ENCODE measurements at places on chromosomes 6 and 20.
A peak's percentile ranks its signal among the peaks of the same experiment; 100 is the strongest.

- no peak for DNase-seq
These were observed 24.0 kb downstream of the HBS1L start for GRCh38 chr6:135030532-135031178.

DNA sequence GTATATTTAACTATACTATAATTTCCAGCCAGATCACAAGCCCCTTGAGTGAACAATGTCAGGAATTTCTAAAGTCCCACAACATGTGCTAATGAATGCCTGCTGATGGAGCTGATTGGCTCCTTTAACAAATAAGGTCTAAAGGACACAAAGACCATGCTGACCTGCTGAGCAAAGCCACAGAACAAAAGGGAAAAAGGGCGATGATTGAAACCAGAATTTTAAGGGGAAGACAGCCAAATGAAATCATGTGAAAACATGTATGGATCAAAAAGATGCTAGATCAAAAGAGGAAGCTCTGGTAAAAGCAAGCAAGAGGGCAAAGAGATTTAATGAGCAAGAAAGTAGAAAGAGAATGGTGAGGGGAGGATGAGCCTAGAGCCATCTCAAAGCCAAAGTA, 105.6 kb downstream of the DCDC2 start:
- no peak for DNase-seq

DNA sequence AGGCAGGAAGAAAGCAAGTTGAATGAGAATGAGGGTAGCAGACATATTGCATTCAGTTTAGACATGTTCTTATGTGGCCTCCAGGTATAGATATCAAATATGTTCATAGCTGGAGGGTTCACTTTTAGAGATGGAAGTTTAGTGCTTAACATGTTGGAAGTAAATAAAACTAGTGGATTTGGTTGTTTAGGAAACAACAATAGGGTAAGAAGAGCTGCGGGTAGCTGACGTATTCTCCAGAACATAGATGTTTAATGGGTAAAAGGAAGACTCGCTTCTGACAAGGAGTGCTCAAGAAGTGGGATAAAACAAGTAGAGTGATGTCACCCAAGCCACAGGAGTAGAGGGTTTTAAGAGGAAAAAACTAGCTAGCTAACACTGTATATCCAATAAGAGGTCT, 128.4 kb upstream of the COL21A1 start:
- DNase-seq = no peak

GRCh38 chr6:26126394-26127235, 39.4 kb downstream of the HFE start:
- DNase-seq = no peak

DNA sequence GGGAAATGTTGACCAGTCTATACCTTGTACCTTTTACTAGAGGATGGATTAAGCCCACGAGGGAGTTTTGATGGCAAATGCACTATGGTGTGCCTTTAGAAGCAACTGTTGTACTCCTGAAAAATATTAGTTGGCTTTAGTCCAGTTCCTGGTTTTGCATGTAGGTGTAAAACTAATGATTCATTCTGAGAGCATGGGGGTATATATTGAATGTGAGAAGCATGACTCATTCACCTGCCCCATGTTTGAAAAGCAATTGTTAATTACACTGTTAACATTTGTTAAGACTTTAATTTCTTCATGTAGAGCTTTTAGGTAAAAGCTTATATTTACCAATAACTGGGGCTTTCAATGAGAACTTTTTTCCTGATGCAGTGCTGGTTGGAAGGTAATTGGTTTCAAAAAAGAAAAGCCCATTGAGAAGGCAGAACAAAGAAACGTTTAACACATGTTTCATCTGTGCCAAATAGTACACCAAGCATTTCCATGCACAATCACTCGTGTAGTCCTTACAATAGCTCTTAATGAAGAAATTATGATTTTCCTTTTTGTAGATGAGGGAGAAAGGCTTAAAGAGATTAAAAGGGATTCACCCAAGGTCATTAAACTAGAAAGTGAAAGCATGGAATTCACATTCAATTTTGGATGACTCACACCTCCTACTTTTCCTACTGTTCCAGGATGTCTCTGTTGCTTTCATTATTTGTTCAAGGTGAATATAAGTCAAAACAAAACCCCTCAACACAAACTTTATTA, 134.1 kb downstream of the CCDC170 start:
- no peak for DNase-seq

GRCh38 chr6:22980446-22980845, 411.1 kb downstream of the HDGFL1 start:
- no peak for DNase-seq

GRCh38 chr6:12119085-12119588, 107.0 kb downstream of the HIVEP1 start:
- no peak for DNase-seq

- DNase-seq = no peak
These were observed 2.9 kb upstream of the HIVEP1 start for GRCh38 chr6:12009180-12009685.

DNA sequence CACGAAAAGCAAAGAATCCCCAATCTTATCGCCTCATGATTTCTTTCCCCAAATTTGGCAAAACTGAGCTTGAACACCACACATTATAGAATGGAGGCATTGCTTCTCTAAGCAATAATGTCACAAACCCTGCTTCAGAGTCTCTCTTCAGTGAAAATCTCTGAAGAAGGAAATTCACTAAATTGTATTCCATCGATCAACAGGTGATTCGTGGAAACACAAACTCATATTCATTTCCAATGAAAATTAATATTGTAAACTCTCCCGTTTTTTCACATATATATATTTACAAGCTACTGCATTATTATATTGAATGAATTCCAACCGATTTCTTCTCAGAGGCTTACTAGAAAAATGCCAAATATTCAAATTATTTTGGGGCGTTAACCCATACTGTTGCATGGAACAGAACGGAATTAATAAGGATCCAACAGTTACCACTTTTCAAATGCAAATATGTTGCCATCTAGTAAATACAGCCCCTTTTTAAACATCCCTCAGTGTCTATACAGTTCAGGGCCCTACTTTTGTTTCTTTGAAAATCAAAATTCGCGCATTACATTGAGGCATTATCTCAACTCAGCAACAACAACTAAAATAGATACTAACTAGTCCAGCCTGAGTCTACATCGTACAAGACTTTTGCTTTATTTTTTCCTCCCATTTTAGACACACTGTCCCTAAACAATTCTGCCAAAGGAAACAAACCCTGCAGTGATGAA, 1.3 kb downstream of the KIF13A start:
- DNase-seq = no peak

GRCh38 chr6:90521955-90522354, 64.9 kb downstream of the MAP3K7 start:
- DNase-seq = no peak

DNA sequence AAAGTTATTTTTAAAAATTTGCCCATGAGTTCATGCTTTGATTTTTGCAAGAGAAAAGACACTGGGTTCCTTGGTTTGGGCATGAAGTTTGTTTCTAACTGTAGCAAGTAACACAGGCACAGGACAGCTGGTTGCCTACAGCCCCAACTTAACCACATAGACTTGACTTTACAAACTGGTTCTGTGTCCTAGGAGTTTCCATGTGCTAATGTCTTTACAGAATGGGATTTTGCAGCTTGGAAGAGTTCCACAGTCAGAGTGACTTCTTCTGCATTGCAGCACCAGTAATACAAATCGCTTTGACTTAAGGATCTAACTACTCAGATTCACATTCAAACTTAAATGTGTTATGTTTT, 44.3 kb downstream of the OR2B2 start:
- no peak for DNase-seq

GRCh38 chr20:2171266-2171790, 69.7 kb downstream of the STK35 start:
- no peak for DNase-seq

GRCh38 chr20:14959506-14960475, 622.4 kb upstream of the FLRT3 start:
- no peak for DNase-seq

DNA sequence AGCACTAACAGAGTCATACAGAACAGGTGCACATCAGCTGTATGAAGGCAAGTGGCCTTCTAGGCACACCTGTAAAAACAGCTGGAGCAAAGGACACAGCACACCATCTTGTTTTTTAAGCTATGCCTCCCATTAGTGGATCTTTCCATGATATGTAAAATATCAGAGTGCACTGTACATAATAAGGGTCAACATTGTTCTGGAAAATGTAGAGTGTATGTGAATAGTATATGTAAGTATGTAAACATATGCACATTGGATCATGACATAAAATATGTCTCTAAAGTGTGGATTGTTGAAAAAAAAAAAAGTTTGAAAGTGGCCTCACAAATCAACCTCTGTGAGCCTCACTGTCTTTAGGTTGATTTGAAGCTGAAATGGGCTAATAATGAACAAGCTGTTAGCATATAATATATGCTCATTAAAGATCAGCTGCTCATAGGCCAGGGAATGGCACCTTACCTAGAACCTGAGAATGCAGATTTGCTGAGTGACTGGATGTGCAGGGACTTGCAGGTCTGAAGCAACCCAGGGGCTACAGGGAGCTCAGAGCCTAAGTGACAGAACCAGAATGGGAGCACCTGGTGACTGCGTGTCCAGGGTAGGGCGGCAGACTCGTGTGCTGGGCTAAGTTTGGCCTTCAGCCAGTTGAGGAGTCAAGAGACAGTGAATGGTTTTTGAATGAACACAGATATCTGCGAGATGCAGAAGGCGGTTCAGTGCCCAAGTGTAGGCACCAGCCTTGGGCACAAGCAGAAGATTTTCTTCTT, 198.6 kb downstream of the TMEM242 start:
- no peak for DNase-seq

- DNase-seq = no peak
These were observed 104.9 kb upstream of the PREP start for GRCh38 chr6:105507811-105508210.

GRCh38 chr6:91105532-91105931, 518.7 kb upstream of the MAP3K7 start:
- no peak for DNase-seq

- DNase-seq = no peak
These were observed 5.8 kb downstream of the TM9SF4 start for GRCh38 chr20:32115211-32115767.

DNA sequence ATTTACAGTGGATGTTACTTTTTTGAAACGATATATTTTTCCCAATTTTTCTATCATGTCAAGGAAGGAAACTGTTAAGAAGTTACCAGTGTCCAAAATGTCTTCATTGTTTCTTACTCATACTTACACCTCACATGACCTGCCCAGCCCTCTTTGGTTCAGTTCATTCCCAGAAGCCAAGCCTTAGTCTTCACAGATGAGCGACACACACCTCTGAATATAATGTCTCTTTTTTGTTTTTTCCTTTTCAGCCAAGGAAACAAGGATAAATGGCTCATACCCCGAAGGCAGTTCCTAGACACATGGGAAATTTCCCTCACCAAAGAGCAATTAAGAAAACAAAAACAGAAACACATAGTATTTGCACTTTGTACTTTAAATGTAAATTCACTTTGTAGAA, 225.2 kb downstream of the SMOC2 start:
- no peak for DNase-seq

GRCh38 chr6:17156112-17156921, 54.5 kb downstream of the STMND1 start:
- DNase-seq = no peak

GRCh38 chr20:53557130-53557529, 36.5 kb downstream of the ZNF217 start:
- no peak for DNase-seq

DNA sequence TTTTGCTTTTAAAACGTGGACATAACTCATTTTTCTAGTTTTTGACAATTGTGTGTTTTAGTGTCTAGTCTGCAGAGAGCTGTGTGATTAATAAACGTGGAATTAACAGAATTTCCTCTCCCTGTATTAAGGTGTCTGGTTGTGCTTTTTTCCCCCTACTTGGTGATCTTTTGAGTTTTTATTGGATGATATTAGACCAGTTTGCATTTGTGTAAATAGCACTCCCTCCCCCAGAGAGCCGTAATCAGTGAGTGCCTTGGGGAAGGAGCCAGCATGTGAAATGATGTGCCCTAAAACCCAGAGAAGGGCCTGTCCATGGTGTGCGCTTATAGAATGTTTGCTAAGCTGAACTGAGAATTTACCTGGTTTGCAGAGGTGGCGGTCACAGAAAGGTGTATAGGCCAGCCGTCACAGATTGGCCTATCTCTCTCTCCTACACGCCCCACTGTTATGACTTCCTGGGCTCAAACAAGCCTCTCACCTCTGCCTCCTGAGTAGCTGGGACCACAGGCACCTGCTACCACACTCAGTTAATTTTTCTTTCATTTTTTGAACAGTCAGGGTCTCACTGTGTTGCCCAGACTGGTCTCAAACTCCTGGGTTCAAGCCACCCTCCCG, 42.4 kb downstream of the ALDH5A1 start:
- DNase-seq = no peak

GRCh38 chr20:56447227-56447626, 21.2 kb upstream of the RTF2 start:
- no peak for DNase-seq

GRCh38 chr20:20525756-20526155, 157.9 kb downstream of the INSM1 start:
- DNase-seq = peak; percentile 36

DNA sequence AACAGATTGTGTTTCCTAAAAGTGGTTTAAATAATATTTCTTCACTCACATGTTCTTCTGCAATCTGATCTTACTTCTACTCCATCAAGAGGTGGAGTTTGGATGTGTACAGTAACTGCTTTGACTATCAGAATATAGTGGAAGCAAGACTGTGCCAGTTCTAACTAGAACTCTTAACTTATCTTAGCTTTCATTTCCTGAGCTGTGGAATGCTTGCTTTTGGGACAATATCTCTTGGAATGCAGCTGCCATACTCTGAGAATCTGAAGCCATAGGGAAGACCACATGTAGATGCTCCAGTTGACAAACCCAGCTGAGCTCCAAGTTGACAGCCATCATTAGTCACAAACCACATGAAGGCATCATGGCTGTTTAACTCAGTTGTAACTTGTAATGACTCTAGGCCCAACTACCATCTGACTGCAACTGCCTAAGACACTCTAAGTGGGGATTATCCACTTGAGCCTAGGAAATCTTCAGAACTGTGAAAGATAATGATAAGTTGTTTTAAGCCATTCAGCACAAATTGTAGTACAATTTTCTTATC, 40.8 kb upstream of the MAN1A1 start:
- no peak for DNase-seq

DNA sequence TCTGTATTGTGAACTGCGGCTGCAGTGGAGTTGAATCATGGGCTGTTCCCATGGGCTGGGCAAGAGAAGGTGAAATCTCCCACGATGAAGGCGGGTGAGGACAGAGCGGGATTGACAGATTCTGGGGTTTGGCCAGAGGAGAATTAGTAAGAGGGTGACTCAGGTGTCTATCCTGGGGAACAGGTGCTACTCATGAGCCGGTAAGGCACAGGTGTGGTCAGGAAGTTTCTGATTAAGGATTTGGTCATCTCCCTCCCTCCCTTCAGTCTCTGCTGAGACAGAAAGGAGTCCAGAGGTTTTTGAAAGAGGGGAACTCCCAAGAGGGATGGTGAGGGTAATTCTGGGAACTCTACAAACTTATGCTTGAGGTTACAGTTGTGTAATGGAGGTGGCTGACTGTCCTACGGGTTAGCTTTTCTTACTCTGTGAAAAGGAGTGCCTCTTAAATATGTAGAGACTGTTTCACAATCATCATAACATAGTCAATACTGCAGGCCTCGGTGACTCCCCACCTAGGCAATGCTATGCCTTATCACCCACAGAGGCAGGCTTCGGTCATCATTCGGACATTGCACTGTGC, 31.5 kb downstream of the SERPINB1 start:
- no peak for DNase-seq
